ENCODE measurements at places on chromosomes 3 and 15. TPM values are rescaled to one million over a fixed set of nuclear protein-coding genes. Genes with fewer than 3 reads are reported as not detected.

DNA sequence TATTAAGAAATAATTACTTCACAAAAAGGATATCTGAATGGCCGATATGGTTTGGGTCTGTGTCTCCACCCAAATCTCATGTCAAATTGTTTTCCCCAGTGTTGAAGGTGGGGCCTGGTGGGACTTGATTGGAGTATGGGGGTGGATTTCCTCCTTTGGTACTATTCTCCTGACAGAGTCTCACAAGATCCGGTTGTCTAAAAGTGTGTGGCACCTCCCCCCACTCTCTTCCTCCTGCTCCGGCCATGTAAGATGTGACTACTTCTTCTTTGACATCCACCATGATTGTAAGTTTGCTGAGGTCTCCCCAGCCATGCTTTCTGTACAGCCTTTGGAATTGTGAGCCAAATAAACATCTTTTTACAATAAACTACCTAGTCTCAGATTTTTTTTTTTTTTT lies 34.5 kb downstream of the ZBTB11 start:
- no peak for DNase-seq

DNA sequence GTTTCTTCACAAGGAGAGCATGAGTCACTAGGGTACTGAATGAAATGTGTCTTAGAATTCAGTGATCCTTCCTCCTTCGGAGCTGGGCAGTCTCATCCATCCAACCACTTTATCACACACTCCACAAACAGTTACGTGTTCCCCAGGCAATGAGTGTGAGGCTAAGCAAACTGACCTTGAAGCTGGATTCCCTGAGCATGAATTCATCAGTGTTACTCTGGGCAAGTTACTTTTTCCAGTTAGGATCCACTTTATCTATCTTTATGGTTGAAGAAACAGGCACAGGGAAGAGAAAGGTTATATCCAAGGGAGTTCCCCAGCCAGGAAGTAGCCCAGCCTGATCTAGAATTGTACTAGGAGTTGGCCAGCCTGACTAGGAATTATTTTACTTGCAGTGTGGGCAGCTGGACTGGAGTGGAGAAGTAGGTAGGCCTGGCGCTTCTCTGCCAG lies 17.1 kb upstream of the GCNT3 start:
- DNase-seq = peak; percentile 72

GRCh38 chr15:33218071-33218491 lies 23.6 kb upstream of the FMN1 start:
- DNase-seq = no peak

GRCh38 chr3:156664011-156664830 lies 10.2 kb upstream of the TIPARP start:
- no peak for DNase-seq

DNA sequence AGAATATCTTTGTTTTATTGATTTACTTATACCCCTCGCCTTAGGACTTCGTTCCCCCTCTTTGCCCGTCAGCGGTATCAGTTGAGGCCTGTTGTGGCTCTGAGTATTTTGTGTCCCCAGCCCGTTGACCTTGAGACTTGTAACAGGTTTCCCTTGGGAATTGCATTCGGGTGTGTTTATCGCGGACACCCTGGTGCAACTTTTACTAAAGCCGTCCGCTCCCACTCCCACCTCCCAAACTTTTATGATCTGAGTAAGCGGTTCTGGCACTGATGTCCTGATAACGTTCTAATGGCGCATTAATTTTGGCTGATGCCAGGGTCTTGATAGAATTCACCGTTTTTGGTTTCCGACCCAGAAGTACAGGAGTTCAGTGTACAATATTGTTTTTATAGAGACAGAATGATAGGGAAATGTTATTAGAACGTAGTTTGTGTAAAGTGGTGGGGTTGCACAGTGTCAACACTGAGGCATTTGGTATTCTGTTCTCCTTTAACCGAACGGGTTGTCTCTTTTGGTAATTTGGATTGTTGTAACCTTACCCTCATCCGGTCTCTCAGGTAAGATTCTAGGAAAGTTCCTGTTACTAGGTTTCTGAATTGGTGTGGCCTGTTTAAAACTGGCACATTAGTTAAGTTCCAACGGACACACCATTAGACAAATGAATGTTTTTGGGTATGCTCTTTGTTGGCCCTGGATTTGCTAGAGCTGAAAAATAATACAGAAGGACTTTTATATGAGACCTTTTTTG lies 47.8 kb downstream of the OIP5 start:
- DNase-seq = peak; percentile 51

GRCh38 chr3:23575697-23576096 lies 230.1 kb upstream of the UBE2E1 start:
- DNase-seq = no peak

- DNase-seq = no peak
Observed at GRCh38 chr15:39860200-39860599, 59.9 kb downstream of the GPR176 start.

SPINT1 gene
- total RNA-seq = 330 TPM

Measured in colonic mucosa (tissue), 4 donors.